ENCODE measurements at places on chromosomes 12 and 14.

DNA sequence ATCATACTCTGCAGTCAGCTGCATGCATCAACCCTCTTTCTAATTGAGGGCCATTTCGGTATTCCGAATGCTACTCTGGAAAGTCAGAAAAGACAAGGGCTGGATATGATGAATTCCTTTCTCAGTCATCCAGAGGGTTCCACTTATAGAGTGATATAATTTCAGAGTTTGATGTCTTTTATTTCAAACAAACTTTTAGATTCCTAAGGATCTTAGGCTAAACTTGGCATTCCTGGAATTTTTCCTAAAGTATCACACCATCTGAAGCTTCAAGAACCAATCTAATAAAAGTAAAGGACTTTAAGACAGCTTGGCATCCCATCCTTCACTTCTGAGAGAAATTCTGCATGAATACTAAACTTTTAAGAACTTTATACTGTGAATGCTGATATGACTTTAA lies 69.3 kb upstream of the KCNJ8 start:
- DNase-seq, result no peak

GRCh38 chr14:64764641-64765520 lies 60.7 kb downstream of the PLEKHG3 start:
- DNase-seq, result peak; percentile 24

DNA sequence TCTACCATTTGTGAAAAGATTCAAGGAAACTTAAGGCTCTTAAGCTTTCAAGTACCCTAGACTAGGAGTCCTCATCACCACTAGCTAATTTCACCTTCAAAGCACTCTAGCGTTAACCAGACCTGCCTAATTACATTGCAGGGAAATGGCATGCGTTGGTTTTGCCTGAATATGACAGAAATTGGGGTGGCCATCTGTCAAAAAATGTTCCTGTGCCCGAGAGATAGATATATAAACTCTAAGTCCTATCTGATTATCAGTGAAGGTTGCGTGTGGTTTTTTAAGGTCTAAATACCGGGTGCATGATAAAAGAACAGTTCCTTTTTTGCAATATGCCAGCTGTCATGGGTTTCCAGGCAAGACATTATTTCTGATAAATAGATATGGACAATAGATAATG lies 48.3 kb downstream of the SPRING1 start:
- DNase-seq, result no peak

DNA sequence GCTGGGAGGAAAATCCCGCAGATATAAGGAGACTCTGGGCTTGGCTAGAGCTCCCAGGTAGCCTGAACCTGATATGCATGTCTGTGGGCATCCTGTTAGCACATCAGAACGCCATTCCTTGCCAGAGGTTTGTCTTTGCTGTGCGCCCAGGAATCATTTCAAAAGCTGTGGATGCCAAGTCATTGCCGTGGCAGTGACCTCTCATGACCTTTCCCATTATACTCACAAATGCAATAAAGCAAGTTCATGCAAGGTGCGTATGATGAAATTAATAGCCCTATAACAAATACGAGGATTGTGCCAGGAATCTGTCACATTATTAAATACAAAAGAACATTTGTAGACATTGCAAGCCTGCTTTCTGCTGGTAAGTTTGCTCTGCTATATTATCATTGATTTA lies 229.1 kb upstream of the PELI2 start:
- no peak for DNase-seq

- DNase-seq, result no peak
Measured at GRCh38 chr12:89678225-89678624, 30.4 kb downstream of the ATP2B1 start.

DNA sequence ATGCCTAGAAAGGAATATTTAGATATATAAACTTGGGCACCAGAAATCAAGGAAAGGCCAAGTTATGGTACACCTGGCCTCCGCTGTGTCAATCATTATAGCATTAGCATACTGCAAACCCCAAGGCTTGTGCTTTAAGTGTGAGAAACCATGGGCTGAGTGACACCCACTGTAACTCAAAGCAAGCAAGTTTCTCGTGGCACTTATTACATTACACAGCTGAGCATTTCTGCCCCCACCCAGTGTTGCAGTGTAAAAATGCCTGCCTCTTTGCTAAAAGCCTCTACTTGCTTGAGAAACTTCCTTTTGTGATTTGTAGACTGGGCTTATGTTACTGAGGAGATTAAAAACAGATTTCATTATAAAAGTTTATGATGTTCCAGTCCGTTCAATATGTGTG lies 122.0 kb downstream of the TGFB3 start:
- DNase-seq, result no peak

GRCh38 chr12:95291501-95291900 lies 73.9 kb downstream of the VEZT start:
- no peak for DNase-seq

DNA sequence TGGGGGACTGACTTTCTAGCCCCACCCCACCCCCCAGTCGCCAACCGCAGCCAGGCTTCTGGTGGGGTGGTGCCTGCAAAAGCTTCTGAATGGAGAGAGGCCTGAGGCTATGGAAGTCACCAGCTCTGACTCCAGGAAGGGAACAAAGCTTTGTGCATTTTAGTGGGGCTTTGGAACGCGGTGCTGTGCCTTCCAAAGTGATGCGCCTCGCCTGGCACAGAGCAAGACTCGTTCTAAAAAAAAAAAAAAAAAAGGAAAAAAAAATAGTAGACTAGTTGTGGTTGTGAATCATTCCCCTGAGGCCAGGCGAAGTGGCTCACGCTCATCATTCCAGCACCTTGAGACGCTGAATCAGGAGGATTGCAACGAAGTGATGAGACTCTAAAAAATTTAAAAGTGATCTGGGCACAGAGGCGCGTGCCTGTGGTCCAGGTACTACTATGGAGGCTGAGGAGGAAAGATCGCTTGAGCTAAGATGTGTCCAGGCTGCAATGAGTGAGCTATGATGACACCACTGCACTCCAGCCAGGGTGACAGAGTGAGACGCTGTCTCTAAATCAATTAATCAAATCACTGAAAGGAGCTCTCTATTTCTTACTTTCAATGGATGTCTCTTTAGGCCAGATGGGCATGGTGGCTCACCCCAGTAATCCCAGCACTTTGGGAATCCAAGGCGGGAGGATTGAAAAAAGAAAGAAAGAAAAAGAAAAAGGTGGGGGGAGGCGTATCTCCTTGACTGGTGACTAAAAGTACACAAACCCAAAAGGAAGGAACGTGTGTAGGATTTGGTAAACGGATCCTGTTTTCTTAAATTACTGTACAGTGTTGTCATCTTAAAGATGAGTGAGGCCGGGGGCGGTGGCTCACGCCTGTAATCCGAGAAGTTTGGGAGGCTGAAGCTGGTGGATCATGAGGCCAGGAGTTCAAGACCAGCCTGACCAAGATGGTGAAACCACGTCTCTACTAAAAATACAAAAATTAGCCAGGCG lies 259.6 kb upstream of the ALG10B start:
- DNase-seq, result no peak

GRCh38 chr14:59175404-59175803 lies 13.1 kb upstream of the DAAM1 start:
- no peak for DNase-seq

DNA sequence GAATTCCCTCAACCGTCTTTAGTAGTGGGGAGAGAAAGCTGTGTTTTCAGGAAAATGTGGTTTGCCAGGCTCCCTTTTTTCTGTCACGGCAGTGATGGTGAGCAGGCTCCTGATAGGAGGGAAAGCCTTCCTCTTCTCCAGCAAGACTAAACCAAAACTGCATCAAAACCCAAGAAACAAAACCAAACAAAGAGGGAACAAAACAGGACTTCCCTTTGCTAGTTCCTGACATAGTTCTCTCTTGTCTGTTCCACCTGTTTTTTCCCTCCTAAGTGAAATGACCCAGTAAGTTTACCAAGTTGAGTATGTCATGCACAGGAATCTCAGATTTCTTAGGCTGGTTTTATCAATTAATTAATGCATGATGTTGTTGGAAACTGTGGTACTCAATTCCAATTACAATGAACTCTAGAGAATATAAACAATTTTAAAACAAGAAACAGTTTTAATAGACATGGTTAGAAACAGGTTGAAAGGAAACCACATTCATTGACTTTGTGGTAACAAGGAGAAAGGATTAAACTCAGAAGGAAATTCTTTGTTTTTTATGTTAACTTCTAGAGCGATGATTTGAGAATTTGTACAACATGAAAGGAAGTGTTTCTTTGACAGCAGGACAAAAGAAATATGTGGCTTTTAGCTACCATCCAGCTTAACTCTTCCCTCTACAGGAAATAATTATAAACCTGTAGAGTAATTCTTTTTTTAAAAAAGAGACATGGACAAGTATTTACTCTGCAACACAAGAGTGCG lies 23.0 kb upstream of the CSRP2 start:
- no peak for DNase-seq

- no peak for DNase-seq
Measured at GRCh38 chr14:68361231-68361630, 431.6 kb downstream of the ZFP36L1 start.

DNA sequence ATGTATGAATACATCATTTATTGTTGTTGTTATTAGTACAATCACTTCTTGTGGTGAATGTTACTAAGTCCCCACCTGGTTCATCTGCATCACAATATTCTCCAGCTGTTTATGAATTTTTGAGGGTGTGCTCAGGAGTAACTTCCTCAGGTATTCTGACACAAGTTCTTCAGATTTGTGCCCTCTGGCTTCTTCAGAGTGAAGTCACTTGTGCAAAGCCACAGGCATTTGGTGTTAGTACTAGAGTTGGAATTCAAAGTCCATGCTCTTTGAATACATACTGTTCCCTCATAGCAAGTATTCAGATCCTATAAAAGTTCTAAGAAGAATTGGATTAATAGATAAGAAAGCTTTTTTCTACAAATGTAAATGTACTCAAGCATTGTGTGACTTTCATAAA lies 150.3 kb upstream of the AVPR1A start:
- DNase-seq, result no peak

DNA sequence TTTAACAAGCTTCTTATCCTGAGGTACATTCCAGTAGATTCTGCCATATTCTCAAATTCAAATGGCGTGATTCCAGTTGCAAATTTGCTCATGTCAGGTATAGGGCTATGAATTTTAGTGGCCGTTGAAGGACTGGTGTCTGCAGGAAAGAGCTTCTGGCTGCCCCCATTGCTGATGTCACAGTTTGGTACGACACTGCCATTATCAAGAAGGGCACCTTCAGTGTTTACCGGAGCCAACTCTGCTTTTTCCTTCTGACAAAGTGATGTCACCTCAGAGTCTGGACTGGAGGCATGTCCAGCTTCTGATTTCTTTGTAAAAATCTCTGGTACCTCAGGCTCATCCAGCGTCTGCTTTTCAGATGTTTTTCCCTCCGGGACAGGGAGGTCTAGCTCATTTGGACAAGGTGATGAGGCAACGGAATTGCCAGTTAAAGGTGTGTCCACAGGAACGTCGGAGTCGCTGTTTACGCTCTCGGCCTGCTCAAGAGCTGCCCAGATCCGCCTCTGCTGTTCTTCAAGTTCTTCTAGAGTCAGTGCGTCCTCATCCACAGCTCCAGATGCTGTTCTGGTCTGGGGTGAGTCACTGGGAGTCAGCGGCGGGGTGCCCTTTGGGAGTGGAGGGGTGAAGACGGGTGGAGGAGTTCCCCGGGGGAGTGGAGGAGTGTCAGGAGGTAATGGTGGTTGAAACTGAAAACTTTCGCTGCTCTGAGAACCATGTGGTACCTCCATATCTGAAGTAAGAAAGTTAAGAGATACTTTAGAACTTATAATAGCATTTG lies 27.0 kb downstream of the ZCCHC8 start:
- DNase-seq, result no peak

DNA sequence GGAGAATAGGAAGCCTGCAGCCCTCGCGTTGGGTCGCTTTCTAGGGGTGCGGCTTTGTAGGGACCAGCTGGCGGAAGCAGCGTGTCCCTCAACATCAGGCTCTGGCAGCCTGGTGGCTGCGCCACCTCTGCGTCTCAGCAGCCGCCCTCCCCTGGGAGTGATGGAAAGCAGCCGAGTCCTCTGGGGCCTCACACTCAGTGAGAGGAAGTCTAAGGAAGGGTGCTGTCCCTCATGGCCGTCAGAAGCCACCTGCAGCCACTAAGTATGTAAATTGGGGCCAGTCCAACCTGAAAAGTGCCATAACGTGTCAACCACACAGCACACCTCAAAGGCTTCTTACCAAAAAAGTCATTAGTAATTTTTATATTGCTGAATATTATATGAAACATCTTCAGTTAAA lies 80.3 kb downstream of the WDR20 start:
- DNase-seq, result no peak

- no peak for DNase-seq
Measured at GRCh38 chr14:93731753-93732152, 56.5 kb downstream of the PRIMA1 start.

- DNase-seq, result no peak
Measured at GRCh38 chr12:25463005-25463404, 90.1 kb downstream of the LMNTD1 start.

GRCh38 chr12:108375986-108376663 lies 37.0 kb upstream of the CMKLR1 start:
- DNase-seq, result no peak

DNA sequence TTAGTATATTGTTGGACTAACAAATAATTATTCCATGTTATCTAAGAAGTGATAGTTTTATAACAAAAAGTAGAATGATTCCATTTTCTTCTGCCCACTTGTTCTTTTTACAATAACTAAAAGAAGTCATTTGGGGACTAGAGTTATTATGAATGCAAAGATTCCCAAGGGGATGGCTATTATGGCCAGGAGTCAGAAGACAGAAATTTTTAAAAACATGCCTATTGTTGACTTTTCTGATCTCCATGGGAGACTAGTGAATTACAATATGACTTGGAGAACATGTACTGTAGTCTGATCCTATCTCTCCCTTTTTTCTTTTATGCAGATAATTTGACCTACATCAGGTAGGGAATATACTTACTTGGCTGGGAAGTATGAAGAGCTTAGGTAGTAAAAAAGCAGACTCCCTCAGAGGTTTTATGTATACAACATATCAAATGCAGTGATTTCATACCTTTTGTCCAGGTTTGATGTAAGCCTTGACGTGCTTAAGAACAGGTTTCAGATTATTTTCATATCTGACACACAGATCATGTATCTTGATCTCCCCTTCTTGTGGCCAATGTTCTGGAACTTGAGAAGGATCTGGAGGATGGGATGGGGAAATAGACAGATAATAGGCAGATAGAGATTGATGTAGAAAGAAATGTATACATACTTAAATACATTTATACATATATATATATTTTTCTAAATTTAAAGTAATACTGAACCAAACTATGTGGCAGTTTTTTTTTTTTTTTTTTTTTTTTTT lies 41.0 kb upstream of the KCNJ8 start:
- DNase-seq, result no peak

DNA sequence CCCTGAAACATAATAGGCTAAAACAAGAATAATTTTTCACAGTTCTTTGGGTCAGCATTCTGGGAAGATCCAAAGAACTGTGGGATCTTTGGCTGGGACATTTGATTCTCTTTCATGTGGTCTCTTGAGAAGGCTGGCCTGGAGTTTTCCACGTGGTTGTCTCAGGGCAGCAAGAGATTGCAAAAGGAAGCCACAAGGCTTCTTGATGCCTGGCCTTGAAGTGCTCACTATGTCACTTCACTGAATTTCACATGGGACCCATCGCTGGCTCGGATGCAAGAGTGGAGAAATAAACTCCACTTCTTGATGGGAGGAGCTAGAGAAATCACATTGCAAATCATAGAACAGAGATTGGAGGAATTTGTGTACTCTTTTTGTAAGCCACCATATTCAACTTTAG lies 343.4 kb downstream of the MED13L start:
- no peak for DNase-seq
